Activated naive CD4-positive, alpha-beta T cell (primary cell): ENCODE measurements at places on chromosomes 1 and 21.

DNA sequence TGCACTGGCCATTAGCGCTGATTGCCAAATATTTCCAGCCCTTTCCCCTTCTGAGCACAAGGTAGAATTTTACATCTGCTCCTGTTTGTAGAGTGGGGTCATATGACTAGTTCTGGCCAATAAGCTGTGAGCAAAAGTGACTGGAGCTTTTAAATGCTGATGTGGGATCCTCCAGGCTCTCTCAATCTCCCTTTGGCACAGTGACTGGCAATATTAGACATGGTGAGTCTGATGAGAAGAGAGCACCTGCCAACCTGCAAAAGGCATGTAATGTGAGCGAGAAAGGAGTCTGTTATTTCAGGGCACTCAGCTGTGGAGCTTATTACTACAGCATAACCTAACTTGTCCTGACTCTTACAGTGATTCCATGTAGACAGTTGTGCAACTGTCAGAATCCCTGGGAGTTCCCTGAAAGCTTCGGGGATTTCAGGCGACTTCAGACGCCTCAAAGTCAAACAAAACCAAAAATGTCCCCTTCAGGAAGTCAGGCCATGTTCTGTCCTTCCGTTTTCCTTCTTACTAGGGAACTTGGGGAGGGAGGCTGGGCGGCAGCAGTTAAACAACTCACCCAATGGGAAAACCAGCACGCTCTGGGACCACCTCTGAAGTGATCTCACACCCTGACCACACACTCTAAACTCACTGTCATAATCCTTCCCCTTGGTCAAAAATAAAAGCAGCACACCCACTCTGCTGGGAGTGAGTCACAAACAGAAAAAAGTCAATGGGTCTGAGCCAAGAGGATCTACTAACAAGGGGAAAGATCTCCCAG lies 3.6 kb upstream of the RASSF5 start:
- DNase-seq: no peak

DNA sequence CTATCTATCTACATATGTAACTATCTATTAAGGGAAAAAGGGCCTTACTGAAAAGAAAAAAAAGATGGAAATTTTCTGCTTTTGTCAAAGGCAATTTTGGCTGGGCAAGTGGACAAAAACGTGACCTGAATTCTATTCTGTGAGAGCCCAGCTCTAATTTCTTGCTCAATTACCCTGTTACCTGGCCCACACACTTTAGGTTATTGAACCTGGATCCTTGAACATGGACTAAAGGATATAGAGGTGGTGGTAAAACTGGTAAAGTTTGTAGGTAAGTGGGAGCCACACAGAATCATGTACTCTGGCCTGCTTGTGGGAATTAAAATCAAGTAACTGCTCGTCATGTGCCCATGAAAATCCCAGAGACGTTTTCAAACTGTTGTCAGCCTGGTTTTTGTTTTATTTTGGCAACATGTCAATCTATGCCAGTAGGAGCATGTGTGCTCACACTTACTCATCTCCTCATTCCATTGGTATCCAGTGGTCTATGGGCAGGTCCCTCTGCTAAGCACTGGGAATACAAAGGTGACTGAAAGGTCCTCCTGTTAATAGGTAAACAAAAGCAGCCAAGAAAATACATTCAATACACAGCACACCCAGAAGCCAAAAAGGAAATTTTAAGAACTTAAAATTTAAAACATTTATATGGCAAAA lies 113.7 kb upstream of the WARS2 start:
- DNase-seq: no peak

GRCh38 chr21:28751176-28751575 lies 241.5 kb downstream of the LTN1 start:
- DNase-seq: no peak

- DNase-seq: no peak
Measured at GRCh38 chr1:216723274-216723780, at the start of gene ESRRG. Gene ESRRG, minus strand, starts transcription at chr1:216723429. Its CDS starts 130 bp downstream, at chr1:216723299.

DNA sequence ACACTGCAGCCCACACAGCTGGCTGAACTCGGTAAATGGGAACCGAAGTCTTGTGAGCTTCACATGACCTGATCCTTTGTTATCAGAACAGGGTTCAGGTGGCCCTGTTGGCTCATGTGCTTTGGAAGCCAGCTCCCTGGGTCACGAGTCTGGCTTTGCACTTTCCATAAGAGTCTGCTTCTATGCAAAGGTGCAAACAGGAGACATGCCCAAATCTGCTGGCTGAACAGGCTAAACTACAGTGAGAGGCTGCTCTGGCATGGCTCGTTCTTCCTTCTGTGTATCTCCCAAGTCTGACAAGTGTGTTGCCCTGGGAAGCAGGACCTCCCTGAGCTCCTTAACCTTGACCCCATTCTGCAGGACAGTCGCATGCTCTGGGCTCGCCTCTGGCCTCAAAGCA lies 549.6 kb downstream of the KIF26B start:
- DNase-seq: no peak

- DNase-seq: no peak
Measured at GRCh38 chr1:12290828-12291227, 61.0 kb downstream of the VPS13D start.

DNA sequence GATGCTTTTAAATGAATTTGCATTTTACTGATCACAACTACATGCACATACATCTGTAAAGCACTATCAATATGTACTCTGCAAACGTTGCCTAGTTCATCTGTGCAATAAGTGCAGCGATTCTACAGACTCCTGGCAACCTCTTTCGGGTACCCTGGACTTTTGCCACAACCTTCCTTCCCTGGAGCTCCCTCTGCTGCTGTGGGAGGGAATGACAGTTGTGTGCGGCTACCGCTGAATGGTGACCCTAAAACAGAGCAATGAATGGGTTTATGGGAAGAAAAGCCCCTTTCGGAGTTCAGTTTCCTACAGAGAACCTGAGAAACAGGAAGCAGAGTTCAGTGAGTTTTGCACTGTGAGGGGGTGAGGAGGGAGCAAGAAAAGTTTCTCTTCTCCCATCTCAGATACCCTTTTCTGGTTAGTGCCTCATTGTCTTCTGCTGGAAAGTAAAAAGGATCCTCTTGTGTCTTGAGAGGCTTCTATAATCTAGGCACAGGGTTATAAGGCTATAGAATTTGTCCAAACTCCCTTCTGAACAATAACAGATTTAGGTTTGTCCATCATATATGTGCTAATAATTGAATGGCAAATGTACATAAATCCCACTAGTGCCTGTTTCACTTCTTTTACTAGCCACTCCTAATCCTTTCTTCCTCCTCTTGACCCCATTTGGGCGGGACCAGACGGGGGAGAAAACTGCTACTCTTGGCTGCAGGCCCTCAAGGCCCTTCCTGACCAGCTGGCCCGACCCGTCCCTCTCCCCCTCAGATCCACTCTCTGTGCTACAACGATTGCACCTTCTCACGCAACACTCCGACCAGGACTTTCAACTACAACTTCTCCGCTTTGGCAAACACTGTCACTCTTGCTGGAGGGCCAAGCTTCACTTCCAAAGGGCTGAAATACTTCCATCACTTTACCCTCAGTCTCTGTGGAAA lies 19.8 kb upstream of the SARS1 start:
- peak; percentile 13 for DNase-seq

DNA sequence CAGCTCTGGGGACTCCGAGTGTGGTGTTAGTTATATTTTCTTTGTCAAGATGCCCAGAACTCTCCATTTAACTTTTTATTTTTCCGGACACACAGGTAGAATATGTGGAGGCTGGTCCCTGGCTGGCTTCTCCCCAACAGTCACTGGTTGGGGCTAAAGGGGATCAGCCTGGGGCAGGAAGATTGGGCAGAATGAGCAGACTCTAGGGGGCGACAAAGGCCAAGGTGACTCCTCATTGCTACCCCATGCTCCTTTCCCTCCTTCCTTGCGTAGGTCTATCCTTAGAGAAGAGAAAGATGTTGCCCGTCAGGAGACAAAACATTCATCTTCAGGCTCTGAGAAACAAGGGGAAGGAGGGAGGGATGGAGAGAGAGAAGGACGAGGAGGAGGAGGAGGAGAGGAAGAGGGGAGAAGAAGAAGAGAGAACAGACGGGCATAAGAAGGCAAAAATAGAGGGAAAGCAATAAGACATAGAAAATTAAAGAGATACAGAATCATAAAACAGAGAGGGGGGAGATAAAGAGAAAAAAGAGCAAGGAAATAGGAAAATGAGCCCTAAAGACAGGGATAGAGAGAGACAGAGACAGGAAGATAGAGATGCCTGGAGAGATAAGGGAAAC lies 89.9 kb downstream of the FOXD2 start:
- DNase-seq: no peak

DNA sequence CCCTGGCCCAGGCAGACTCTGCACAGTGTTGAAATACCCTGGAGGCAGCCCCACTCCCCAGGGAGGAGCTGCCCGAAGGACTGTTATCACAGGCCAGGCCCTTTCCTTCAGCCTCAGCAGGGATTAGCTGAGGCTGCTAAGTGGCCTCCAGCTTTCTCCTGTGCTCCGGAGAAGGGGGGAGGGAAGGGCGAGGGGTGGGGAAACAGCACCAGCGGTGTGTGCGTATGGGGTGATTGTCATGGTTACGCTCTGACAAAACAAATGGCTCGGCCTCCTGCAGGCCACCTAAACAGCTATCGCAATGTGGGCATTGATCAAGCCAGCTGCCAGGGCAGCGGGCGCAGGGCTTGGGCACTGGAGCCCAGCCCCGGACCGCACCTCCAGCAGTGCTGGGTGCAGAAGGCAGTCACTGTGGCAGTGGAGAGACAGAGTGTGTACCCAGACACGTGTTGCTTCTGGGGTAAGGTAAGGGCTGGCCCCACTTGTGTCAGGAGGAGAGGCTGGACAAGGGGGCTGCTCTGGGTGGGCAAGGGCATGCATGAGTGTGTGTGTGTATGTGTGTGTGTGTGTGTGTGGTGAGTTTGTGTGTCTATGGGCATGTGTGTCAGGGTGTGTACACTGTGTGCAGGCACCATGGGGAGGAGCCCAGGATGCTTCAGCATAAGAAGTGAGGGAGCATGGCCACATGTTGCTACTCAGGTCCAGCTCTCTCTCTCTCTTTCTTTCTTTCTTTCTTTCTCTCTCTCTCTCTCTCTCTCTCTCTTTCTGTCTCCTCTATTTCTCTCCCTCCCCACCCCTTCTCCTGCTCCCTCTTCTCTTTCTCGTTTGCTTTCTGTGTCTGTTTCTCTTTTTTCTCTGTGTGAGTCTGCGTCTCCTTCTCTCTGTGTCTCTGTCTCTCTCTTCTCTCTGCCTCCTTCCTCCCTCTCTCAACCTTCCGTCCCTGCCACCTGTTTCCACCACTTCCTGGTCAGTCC lies at the start of gene VWA5B1:
VWA5B1 (plus strand) TSS at position 252 of the 974 bp plus-strand sequence. CDS start 19,727 bp downstream, outside the sequence.
- DNase-seq: no peak

DNA sequence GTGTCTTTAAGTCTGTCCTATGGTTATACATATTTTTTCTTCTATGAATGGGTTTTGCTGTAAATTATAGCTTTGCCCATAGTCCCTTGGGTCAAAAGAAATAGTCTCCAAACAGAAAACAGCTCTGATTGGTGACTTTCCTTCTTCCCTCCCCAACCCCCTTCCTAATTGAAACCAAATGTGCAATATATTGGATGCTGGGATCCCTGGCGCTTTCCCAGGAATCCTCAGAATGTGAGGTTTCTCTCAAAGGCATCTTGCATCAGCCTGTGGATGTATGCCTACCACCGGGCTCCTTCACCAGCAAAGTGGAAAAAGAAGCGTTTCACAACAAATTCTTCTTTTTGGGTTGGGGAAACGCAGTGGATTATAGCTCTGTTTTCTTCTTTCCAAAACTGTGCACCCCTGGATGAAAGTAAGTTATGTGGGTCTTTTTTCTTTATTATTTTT lies at the start of gene DDR2:
DDR2 (plus strand) TSS at position 248 of the 450 bp plus-strand sequence. CDS start 86,600 bp downstream, outside the sequence.
- no peak for DNase-seq

DNA sequence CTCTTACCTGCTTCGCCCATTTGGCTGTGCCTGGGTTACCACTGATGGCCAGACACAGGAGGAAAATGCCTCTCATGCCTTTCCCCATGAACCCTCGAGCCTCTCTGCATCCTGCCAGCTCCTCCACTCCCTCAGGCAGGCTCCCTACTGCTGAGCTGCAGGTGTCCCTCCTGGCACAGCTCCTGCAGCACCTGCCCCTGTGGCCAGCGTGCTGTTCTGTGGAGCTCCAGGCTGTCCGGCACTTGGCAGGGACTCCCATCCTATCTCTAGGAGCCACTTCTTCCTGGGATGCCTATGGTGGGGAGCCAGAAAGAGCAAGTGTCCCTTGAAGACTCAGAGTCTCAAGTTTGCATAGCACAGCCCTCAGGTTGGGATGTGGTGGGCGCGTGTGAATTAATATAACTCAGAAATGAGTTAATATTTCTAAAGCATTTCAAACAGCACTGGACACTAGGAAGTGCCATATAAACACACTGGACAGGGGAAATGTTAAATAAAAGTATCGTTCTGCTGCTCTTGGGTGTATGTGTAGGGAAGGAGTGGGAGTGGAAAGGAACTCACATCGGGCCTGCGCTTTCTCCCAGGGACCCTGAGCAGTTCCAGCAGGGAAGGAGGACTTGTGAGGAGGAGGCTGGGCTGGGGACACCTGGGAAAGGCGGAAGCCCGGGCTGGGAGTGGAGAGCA lies 2.7 kb downstream of the LRRC71 start:
- no peak for DNase-seq

- DNase-seq: no peak
Measured at GRCh38 chr1:81800695-81801650, at the start of gene ADGRL2. Gene ADGRL2, plus strand, starts transcription at chr1:81800934. Its CDS starts 36,051 bp downstream, at chr1:81836985.

- no peak for DNase-seq
Measured at GRCh38 chr1:44371206-44371605, 16.1 kb upstream of the ERI3 start.

DNA sequence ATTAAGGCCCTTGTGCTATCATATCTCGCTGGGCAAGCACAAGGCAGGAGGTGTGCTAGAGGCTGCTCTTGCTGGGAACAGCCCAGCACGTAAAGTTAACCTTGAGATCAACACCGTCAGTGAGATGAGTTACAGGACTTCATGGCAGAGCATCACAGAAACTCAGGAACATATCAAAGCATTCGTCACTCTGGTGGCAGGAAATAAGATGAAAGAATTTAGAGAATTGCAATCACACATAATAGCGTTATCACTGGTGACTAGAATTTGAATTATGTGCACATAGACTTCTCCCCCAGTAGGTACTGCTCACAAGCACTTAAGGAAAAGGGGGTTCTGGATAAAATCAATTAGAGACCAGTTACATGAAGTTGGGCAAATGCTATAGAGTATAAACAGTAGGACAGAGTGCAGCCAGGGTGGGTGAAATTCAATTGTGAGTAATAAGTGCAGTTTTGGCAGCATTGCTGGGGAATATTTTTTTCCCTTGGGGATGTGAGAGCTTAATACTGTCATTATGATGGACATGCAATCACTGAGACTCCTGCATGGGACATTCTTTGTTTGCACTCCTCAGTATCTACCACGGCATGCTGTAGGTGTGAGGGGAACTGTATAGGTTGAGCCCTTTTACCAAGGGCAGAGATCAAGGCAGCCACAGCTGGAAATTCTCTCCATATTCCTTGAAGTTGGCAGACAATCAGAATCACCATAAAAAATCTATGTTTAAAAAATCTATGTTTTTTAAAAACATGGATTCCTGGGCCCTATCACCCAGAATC lies 44.2 kb upstream of the ARHGAP29 start:
- DNase-seq: no peak

DNA sequence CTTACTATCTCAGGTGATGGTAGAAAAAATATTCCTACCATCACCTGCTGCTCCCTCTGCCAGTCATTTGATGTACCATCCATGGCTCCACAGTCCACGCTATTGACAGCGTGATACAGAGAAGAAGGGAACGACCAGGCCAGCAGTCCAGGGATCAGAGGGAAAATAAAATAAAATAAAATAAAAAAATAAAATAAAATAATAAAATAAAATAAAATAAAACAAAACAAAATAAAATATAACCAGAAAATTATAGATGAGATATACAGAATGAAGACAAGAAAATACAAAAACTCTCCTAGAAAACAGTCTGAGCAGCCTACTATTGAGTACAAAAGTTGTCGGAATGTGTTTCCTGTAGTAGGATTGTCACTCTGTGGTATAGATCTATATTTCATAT lies 619.4 kb upstream of the TMPRSS15 start:
- no peak for DNase-seq
